CD8-positive, alpha-beta memory T cell (primary cell): ENCODE measurements at places on chromosomes 2 and 18.

- no peak for DNase-seq
- no peaks in the 10 kb centered on the region for H3K36me3 ChIP-seq
- H3K27me3 ChIP-seq, result no peaks in the 10 kb centered on the region
These were observed 140.7 kb downstream of the PTRHD1 start for GRCh38 chr2:24652265-24653182.

GRCh38 chr18:7607540-7608173 is 40.5 kb downstream of the PTPRM start:
- H3K4me1 ChIP-seq, result no peaks in the 10 kb centered on the region
- H3K27ac ChIP-seq, result no peak overlapping the region
- no peaks in the 10 kb centered on the region for H3K27me3 ChIP-seq
- H3K36me3 ChIP-seq, result no peaks in the 10 kb centered on the region

DNA sequence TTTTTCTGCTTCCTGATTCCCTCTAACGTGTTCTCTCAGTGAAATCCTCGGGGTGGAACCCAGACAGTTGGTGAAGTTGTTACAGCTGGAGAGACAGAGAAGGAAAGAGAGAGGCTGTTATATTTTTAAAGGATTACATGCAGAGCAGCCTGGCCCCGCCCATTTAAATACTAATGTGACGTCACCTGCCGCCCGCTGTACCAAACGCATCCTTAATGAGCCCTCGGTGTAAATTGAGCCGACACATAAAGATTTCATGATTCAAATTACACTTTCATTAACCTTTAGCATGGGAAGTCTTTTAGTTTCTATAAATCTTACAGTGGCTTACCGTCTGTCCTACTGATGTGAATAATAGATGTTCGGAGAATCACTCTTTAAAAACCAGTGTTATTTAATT is 164.0 kb upstream of the SIX3 start:
- DNase-seq, result no peak
- no peaks in the 10 kb centered on the region for H3K4me1 ChIP-seq
- no peak overlapping the region for H3K27ac ChIP-seq
- H3K36me3 ChIP-seq, result no peaks in the 10 kb centered on the region
- no peaks in the 10 kb centered on the region for H3K27me3 ChIP-seq
- H3K4me3 ChIP-seq, result no peak overlapping the region

DNA sequence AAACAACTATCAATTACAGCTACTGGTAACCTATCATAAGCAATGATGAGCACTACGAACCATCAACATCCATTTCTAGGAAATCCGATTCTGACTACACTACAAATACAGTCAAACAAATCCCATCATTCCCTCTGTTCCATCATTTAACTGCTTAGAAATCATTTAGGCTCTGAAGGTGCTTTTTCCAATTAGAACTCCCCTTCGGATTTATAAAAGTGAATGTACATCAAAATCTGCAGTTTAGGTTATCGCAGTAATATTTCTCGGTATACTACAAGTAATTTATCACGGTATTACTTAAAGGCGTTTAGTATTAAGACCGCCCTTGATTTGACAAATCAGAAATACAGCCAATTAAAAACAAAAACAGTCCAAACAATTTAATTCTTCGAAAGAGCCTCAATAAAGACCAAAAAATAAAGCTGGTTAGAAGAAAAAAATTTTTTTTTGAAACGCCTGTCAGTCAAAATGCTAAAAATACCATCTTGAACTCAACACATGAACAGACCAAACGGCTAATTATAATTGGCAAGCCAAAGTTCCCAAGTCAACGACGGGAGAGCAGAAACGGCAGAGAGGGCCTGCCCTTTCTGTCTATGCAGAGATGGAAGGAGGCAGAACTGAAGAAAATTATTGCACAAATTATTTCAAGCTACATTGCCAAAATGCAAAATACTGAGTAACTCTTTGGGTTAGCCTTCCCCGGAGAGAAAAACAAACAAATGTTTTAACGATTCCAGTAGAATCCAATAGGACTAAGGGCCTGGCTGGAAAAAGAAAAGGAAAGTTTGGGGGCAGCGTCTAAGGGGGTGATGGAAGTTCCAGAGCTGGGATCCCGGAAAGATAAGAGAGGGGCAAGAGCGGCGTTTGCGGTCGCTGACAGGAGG is 1.2 kb downstream of the VPS54 start:
- peak overlapping the region; percentile 71 for H3K27ac ChIP-seq
- H3K36me3 ChIP-seq, result no peaks in the 10 kb centered on the region
- peak overlapping the region; percentile 78 for H3K4me3 ChIP-seq
- DNase-seq, result no peak
- H3K4me1 ChIP-seq, result peaks cover 38% of the 10 kb centered on the region
- no peaks in the 10 kb centered on the region for H3K27me3 ChIP-seq

DNA sequence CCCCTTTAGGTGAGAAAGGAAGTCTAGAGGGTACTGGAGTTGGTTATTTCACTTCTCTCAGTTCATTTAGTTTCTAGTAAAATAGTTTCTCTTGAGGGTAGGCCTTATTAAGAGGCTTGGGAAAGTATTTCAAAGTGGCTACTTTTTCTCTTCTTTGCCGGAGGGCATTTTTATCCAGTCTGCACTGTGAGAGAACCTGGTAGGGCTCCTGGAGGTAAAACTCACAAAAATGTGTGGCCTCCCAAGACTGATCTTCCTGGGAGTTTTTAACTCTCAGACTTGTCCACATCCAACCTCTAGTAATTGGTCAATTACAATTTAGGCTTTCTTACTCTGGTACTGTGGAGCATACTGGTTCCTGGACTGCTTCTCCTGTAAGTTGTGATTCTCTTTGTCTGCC is 28.0 kb downstream of the EHBP1 start:
- DNase-seq, result no peak
- H3K4me3 ChIP-seq, result no peak overlapping the region
- no peak overlapping the region for H3K27ac ChIP-seq
- H3K36me3 ChIP-seq, result no peaks in the 10 kb centered on the region
- H3K27me3 ChIP-seq, result no peaks in the 10 kb centered on the region

- peak; percentile 58 for DNase-seq
- no peak overlapping the region for H3K27ac ChIP-seq
- H3K4me3 ChIP-seq, result no peak overlapping the region
- no peaks in the 10 kb centered on the region for H3K27me3 ChIP-seq
These were observed 28.7 kb downstream of the SMAD2 start for GRCh38 chr18:47901624-47902362.

DNA sequence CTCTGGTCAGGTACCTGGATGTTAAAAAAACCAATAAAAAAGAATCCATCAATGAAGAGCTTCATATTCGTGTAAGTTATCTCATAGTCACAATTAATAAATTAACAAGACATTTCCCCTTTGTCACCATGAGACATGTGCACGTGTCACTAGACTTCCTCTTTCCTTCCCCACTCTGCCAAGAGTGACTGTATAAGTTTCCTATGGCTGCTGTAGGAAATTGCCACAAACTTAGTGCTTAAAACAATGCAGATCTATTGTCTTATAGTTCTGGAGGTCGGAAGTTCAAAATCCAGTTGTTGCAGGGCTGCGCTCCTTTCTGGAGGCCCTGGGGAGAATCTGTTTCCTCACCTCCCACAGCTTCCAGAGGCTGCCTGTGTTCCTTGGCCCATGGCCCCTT is 35.8 kb downstream of the SLC9A4 start:
- H3K4me3 ChIP-seq, result no peak overlapping the region
- DNase-seq, result no peak
- H3K4me1 ChIP-seq, result no peaks in the 10 kb centered on the region

DNA sequence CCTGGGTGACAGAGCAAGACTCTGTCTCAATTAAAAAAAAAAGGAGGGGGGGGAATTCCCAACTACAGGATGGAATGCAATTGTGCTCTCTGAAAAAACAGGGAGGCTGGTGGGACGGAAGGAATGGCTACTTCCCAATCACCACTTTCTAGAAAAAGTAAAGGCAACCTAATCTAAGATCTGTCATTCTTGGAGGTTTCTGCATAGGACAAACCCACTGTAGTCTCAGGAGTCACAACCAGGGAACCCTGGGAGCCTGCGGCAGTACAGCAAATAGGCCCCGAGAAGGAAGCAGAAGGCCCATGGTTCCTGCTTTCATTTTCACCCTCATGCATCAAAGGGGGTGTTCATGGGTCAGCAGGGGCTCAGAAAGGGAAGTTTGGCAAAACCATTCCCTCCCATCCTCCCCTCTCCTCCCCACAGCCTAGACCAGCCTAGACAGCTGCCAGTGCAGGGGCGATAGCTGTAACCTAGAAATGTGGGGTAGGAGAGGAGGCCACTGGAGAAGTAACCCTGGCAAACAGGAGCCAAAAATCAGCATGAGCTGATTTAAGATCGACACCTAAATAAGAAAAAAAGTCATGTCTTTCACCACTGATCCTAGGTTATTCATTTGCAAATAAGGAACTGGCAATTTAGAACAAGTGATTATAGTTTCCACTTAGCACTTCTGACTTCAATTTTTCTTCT is 48.0 kb downstream of the TRABD2A start:
- H3K27me3 ChIP-seq, result no peaks in the 10 kb centered on the region
- no peak for DNase-seq
- peak overlapping the region; percentile 35 for H3K4me3 ChIP-seq
- no peak overlapping the region for H3K27ac ChIP-seq
- H3K36me3 ChIP-seq, result peaks cover 4% of the 10 kb centered on the region

DNA sequence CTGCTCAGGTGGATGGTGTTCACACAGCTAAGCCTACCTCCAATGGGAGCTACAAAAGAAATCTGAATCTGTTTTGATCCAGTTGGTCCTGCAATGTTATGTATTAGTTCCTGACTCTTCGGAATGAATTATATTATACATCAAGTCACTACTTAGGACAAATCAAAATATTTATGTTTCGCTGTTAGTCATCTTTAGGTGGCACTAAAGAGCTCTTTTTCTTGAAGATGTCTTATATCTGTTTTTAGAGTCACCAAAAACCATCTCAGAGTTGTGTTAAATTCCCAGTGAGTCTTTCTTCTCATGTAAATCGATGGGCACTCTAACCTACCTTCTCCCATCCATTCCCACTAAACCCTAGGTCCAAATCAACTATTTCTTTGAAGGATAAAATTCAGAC is 2.2 kb downstream of the DNER start:
- H3K36me3 ChIP-seq, result no peaks in the 10 kb centered on the region
- no peak overlapping the region for H3K4me3 ChIP-seq
- DNase-seq, result no peak
- H3K27me3 ChIP-seq, result peaks cover 30% of the 10 kb centered on the region
- H3K4me1 ChIP-seq, result peaks cover 8% of the 10 kb centered on the region

DNA sequence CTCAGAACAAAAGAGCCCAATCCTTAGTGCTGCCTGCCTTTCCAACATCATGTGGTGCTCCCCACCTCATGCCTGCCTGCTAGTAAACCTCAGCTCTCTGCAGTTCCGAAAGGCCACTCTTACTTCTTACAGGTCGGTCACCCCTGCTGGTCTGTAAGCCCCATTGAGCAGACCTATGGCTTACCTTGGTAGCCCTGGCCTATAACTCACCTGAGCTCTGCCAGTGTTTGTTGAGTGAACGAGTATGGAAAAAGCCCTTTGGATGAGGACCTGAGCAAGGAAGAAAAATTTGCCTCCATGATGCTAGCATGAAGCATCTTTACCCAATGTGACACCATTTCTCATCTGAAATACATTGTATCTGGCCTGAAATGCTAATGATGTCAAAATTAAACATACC is 83.3 kb downstream of the LIPG start:
- no peaks in the 10 kb centered on the region for H3K4me1 ChIP-seq
- no peaks in the 10 kb centered on the region for H3K36me3 ChIP-seq
- H3K27ac ChIP-seq, result no peak overlapping the region

- H3K27me3 ChIP-seq, result no peaks in the 10 kb centered on the region
- no peak for DNase-seq
- no peaks in the 10 kb centered on the region for H3K4me1 ChIP-seq
These were observed 314.5 kb downstream of the NCKAP5 start for GRCh38 chr2:133253793-133254192.

DNA sequence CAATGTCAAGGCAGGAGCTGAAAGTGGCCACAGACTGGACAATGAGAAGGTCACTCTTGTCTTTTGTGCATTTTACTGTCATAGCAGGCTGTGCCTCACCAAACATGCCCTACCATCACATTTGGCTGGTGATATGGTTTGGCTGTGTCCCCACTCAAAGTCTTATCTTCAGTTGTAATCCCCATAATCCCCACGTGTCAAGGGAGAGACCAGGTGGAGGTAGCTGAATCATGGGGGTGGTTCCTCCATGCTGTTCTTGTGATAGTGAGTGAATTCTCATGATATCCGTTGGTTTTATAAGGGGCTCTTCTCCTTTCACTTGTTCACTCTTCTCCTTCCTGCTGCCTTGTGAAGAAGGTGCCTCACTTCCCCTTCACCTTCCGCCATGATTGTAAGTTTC is 49.6 kb upstream of the STPG4 start:
- no peak overlapping the region for H3K27ac ChIP-seq
- no peak overlapping the region for H3K4me3 ChIP-seq
- no peaks in the 10 kb centered on the region for H3K36me3 ChIP-seq
- no peaks in the 10 kb centered on the region for H3K4me1 ChIP-seq
- no peaks in the 10 kb centered on the region for H3K27me3 ChIP-seq

DNA sequence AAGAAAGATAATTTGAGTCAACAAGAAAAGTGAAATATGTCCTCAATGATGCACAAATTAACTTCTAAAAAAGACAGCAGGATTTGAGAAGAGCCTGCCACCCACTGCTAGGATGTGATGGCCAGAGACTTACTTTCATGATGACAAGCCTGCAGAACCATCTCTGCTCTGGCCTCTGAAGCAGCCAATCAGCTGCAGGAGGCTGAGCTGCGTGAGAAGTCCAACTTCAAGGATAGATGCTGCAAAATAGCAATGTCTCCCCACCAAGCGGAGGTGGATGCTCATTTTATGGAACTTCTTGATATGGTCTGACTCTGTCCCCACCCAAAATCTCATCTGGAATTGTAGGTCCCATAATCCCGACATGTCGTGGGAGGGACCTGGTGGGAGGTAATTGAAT is 53.1 kb downstream of the CYRIA start:
- no peaks in the 10 kb centered on the region for H3K36me3 ChIP-seq
- DNase-seq, result no peak
- no peaks in the 10 kb centered on the region for H3K4me1 ChIP-seq
- H3K27me3 ChIP-seq, result no peaks in the 10 kb centered on the region

DNA sequence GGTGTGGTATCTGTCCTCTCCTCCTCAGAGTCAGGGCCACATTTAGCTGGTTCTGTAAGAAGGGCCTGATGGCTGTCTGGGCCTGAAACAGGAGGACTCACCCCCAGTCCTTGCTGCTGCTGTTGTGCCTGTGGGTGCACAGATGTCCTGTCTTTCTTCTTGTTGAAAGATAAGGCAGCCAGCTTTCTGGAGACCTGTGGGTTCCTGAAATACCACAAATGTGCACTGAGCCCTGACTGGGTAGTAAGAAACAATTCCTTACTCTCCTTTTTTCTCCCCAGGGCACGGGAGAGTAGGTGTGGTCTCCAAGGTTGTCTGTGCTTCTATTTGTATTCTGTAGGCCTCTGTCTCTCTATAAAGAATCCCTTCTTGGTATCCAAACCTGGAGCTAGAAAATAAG is 96.2 kb upstream of the DLX2 start:
- H3K4me1 ChIP-seq, result no peaks in the 10 kb centered on the region
- H3K36me3 ChIP-seq, result no peaks in the 10 kb centered on the region
- no peak for DNase-seq
- no peak overlapping the region for H3K27ac ChIP-seq
- H3K4me3 ChIP-seq, result no peak overlapping the region

- H3K4me1 ChIP-seq, result peaks cover 7% of the 10 kb centered on the region
- H3K27me3 ChIP-seq, result peaks cover 7% of the 10 kb centered on the region
- no peak overlapping the region for H3K27ac ChIP-seq
- peak overlapping the region; percentile 84 for H3K4me3 ChIP-seq
- no peaks in the 10 kb centered on the region for H3K36me3 ChIP-seq
These were observed 3.6 kb downstream of the ZNF516 start for GRCh38 chr18:76491473-76491775.

- H3K4me3 ChIP-seq, result no peak overlapping the region
- no peak for DNase-seq
- no peaks in the 10 kb centered on the region for H3K27me3 ChIP-seq
- H3K4me1 ChIP-seq, result no peaks in the 10 kb centered on the region
- no peaks in the 10 kb centered on the region for H3K36me3 ChIP-seq
- H3K27ac ChIP-seq, result no peak overlapping the region
These were observed 91.1 kb downstream of the DIS3L2 start for GRCh38 chr2:232052591-232052990.
